ENCODE measurements at places on chromosomes 11 and 22. TPM values are rescaled to one million over a fixed set of nuclear protein-coding genes. Genes with fewer than 3 reads are reported as not detected.

The BMAL1 gene
- total RNA-seq, result 73.3 TPM

The MEI1 gene
- total RNA-seq, result 81.0 TPM

DNA sequence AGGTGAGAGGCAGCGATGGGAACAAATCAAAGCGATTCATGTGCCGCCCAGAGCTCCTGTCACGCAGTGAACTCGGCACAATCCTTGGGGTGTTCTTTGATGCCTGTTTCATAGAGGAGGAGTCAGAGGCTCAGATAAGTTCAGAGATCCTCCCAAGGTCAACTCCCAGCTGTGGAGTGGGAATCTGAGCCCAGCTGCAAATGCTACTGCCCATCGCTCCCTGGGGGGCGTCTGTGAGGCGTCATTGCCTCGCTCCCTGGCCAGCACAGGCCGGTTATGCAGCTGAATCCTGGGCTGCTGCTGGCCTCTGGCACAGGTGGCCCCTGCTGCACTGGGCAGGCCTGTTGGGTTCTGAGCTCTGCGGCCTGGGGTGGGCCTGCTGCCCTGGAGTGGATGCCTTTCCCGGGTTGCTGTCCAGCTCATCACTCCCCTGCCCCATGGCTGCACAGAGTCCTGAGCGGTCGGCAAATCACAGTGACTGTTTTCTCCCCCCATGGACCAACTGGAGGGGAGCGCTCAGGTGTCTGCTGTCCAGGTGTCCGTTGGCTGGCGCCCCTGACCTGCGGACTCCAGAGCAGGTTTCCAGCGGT, 36.3 kb upstream of the SHISAL1 start:
- DNase-seq, result no peak

DNA sequence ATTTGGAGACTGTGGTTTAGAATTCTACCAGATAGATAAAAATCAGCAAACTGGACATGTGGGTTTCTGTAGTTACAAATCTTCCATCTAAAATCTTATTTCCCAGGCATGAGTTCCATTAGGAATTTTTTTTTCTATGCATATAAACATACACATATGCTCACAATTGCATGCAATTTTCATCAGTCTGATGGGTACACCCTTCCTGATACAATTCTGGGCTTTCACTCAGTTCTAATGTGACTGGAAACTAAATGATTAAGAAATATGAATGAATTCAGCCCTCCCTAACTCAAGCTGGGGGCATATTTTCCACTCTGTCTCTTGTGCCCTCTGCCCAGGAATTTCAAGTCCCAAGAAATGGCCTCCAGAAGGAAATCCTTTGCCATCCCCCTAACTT, 187.1 kb downstream of the SNX19 start:
- no peak for DNase-seq

DNA sequence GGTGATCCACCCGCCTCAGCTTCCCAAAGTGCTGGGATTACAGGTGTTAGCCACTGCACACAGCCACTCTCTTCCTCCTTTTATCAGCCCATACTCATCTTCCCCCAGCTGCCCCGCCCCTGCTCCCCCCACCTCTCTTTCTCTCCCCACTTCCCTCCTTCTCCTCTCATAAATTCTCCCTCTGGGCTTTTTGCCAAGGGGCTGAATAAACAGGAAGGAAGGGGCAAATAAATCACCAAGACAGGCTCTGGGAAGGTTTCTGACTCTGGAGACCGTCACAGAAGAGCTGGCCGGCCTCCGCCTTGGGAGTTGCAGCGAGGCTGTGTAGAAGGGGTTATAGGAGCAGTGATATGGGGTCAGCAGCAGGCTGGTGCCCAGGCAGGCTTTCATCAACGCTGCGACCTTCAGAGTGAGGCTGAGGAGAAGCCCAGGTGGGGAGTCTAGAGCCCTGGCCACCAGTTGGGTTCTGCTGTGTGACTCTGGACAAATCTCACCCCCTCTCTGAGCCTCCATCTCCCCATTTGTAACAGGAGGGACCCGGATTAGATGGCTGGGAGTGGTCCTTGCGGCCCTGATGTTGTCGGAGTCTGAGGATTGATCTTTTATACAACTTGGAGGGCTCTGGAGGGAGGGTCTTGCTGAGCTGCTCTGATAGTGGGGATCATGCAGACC, 62.6 kb upstream of the RASD2 start:
- peak; percentile 31 for DNase-seq

DNA sequence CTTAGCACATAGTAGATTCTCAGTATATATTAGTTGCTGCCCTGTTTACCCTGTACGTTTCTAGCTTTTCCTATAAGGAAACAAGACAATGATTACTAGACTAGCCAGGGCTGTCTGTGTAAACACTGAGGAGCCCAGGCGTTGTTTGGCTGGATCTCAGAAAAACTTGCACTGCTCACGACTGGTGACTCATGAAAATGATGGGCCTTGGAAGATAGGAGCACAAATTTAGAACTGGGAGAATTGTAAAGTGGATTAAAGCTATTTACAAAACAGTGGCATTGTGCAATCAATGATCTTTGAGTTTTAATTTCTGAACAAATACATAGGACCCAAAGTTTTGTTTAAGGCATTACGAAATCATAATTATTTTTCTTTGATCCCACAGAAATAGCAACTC, 276.9 kb downstream of the FAM76B start:
- no peak for DNase-seq

- no peak for DNase-seq
Observed at GRCh38 chr11:134060316-134060715, 8.6 kb upstream of the JAM3 start.

The DYNC2H1 gene
- total RNA-seq, result 3.2 TPM

The MPZL2 gene
- 0.95 TPM for total RNA-seq

GRCh38 chr22:39906207-39906606, 5.3 kb downstream of the GRAP2 start:
- no peak for DNase-seq

- no peak for DNase-seq
Observed at GRCh38 chr22:38327805-38328204, 10.6 kb upstream of the CSNK1E start.

DNA sequence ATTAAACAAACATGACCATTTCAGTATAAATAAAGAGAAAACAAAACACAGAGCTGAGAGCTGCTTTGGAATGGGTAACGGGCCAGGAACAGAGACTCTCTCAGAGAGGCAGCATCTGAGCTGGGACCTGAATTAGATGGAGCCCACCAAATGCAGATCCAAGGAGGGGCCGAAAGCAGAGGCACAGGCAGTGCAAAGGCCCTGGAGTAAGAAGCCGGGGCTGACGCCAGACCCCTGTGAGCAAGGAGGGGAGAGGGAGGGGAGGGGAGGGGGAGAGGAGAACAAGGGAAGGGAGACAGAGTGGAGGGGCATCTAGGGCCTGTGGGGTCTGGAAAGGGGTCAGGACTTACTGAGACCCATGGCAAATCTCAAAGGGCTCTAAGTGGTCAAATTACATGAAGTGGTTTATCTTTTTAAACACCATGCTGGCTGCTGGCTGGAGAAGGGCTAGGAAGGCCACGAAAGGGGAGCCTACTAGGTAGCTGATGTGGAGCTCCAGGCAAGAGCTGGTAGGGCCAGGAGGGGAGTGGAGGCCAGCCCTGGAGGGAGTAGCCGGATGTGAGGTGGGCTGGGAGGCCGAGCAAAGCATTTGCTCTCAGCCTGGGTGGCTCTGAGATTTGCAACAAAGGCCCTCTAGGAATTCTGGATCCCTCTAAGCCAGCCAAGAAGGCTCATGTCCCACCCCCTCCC, 3.2 kb downstream of the OSBPL5 start:
- DNase-seq, result no peak

DNA sequence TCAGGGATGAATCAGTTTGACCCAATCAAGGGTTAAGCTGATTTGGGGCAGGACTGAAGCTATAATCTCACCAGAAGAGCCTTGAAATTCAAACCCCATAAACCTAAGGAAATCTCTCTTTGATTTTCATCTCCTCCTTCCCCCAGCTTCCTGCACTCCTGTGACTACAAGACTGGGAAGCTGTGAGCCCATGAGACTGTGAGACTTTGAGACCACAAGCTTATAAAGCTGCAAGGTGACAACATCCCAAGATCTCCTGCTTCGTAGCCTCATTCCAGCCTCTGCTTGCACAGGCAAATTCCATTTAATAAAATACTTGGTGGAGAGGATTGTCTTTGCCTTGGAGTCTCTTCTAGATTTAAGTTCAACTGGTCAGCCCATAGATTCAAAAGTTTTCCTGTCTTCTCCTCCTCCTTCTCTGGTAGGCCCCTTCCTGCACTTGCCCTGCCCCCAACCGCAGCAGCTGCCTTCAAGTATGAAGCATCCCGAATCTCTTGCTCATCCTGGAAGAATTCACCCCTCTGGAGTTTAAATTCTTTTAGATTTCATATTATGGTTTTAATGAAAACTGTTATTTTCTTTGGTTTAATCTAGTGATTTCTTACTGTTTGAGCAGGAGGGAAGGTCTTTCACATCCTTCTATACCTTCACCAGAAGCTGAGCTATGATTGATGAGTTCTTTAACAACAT, 42.1 kb downstream of the PAMR1 start:
- DNase-seq, result no peak

- no peak for DNase-seq
Observed at GRCh38 chr11:19478891-19479290, 233.7 kb upstream of the NAV2 start.

The ACR gene
- total RNA-seq, result not detected

The CSKMT gene
- total RNA-seq, result 17.8 TPM

DNA sequence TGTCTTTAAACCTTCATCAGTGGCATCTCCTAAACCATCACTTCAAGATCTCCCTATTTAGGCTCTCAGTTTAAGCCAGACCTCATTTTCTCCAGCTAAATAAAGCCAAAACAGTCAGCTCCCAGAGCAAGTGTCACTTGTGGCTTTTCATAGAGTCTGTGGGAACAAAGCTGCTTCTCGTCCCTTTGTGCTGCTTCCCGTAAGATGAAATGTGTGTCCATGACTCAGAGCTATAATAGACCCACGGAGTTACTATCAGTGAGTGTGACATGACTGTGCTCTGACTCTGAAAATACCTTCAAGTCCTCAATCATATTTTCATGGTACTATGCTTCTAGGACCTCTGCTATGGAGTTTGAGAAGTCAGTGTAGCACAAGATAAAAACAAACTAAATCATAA, 57.3 kb upstream of the SLN start:
- DNase-seq, result no peak

DNA sequence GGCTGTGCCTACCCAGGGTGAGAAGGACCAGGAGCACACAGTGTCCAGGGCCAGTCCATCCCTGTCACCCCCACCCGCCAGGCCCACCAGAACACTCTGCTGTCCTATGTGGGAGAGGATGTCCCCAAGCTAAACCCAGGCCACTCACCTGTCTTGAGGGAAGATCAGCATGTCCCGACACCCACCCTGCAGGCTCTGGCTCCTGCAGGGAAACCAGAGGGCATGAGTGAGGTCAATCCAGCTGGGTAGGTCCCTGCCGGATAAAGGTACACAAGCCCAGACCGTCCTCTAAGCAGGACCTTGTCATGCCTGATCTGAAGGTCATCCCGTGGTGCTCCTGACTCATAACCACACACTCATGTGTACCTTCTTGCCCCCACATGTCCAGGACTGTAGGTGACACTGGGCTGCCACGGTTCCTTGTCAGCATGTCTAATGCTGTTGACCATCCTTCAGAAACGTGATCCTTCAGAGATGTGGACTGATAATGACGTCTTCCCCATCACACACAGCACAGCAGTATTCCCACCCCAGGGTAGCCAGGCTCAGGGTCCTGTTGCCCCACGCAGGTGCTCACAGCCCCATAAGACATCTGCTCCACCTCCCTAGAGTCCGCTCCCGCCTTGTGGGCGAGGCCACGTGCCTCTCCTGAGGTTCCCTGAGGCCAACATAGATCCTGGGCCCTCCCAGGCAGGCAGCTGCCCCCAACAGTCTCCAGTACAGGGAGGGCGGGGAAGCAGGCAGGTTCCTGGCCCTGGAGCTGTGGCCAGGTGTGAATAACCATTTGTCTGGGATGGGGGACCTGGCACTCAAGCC, 6.1 kb downstream of the ARVCF start:
- no peak for DNase-seq

- no peak for DNase-seq
Observed at GRCh38 chr11:82683029-82683428, 50.6 kb downstream of the FAM181B start.

The LINC01488 gene
- not detected for total RNA-seq

DNA sequence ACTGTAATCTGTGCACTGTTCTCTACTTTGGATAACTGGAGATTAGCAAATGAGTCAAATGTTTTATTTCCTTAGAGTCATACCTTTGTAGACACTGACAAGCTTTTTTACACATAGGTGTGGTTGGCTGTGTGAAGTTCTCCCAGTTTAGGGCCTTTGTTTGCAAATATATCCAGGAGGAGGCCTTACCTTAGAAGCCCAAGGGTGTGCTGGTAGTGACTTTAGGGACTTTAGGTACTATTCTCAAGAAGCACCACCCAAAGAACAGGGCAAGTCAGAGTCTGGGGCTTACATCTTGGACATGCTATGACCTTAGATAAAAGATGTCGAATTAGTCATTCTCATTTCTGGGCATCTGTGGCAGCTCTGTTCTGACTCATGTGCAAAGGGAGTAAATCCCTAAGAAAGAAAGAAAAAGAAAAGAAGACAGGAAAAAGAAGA, 4.8 kb upstream of the FAR1 start:
- DNase-seq, result no peak

The FREY1 gene
- total RNA-seq, result 6.0 TPM

DNA sequence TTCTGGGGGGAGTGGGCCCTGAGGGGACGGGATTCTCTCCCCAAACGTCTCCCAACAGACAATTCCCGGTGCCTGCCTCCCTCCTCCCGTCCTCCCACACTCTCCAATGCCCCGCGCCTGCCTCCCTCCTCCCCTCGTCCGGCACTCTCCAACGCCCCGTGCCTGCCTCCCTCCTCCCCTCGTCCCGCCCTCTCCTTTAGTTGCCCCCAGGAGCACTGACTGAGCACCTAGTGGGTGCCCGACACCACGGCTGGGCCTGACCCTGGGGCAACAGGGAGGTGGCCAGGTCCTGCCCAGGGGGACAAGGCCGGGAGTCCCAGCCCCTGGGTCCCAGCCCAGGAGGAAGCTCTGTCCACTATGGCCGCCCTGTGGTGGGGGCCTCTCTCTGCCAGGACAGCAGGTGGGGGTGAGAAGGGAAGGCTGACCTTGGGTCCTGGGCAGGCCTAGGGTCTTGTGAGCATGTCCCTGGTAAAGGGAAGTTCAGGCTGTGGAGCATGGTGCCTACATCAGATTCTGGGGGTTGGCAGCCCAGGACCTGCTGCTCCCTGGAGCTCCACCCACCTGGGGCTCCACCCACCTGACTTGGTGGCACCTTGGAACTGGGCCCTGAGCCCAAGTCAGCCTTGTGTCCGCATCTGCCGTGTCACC, 942.3 kb downstream of the BRD1 start:
- DNase-seq, result no peak

The PICK1 gene
- 21.2 TPM for total RNA-seq

GRCh38 chr11:115421992-115422689, 82.1 kb downstream of the CADM1 start:
- DNase-seq, result no peak

The KRTAP5-3 gene
- not detected for total RNA-seq

GRCh38 chr11:69416143-69416515, 65.3 kb upstream of the LINC01488 start:
- DNase-seq, result peak; percentile 14

The HEPHL1 gene
- not detected for total RNA-seq

The OR8G5 gene
- total RNA-seq, result not detected
